ENCODE measurements at places on chromosomes 16 and 17.

GRCh38 chr16:61820398-61820797 lies 215.8 kb downstream of the CDH8 start:
- peak; percentile 32 for DNase-seq

DNA sequence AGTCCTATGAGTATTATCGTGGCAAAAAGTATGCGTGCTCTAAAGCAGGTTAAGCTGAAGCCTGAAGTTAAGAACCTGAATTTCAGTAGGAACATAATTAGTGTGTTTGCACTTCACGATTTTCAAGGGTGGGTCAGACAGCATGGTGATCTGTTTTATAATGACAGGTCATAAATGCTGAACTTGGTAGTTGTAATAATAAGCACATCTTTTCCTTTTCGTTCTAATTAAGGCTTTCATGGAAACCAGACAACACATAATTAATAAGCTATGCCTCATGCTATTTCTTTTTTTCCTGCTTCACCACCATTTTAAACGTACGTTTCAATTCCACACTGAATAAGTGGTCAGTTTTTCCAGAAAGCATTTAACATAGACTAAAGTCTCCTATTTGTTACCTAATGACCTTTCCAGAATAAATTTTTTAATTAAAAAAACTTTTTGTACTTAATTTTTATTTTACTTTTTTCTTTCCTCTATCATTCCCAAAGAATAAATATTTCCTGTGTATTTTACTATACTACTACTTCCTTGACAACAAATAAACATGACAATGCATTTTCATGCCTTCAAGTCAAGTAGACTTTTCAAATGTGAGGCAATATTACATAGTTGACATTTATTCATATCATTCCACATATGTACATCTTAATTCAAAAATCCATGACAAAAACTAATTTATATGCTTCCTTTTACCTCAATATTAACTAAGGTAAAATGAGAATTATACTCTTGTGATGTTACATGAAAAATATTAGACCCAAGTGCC lies 22.4 kb downstream of the CMC2 start:
- DNase-seq = no peak

- no peak for DNase-seq
Measured at GRCh38 chr17:27555339-27555738, 75.6 kb upstream of the LGALS9 start.

DNA sequence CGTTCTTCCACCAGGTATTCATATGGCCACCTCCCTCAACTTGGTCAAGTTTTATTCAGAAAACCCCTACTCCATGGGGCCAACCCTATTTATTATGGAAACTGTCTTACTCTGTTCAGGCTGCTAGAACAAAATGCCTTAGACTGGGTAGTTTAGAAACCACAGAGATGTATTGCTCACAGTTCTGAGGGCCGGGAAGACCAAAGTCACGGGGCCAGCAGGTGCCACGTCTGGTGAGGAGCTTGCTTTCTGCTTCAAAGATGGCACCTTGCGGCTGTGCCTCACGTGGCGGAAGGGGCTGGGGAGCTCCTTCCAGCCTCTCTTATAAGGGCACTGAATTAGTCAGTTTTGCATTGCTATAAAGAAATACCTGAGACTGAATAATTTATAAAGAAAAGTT lies 74.3 kb downstream of the AXIN2 start:
- no peak for DNase-seq

DNA sequence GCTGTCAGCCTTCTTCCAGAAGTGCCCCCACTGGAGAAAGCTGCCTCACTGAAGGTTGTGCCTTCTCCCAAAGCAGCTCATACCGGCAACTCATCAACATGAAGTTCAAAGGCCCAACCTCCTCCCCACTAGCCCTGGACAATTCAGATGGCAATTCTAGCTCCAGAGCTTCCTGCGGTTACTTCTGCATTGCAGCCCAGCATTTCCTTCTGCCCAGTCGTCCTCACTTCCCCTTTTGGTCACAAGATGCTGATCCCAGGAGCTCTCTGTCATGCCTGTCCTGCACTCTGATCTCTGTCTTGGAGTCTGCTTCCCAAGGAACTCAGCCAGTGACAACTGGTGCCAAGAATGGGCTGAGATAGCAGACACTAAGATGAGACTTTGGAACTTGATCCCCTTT lies 178.2 kb upstream of the SOX9 start:
- DNase-seq = no peak

DNA sequence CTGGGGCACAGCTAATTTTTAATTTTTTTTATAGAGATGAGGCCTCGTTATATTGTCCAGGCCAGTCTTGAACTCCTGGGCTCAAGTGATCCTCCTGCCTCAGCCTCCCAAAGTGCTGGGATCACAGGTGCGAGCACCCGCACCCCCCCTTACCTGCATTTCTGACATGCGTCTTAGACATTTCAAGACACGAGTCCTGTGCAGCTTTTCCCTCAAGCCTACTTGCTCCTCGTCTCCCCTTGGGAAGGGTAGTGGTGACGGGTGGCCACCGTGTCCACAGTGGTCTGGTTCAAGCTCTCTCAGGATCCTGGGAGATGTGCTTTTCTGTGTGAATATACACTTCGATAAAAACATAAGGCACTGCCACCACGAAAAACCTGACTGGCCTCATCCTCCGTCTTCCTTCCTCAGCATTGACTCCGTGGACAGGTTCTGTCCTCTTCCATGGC lies 9.6 kb downstream of the CANT1 start:
- DNase-seq = no peak

- no peak for DNase-seq
Measured at GRCh38 chr17:1583556-1583955, 21.0 kb upstream of the PITPNA start.

GRCh38 chr17:68973098-68973846 lies 18.1 kb upstream of the ABCA8 start:
- DNase-seq = no peak

- no peak for DNase-seq
Measured at GRCh38 chr16:29156511-29156910, 171.7 kb downstream of the LAT start.

GRCh38 chr17:50134206-50135110 lies 4.5 kb upstream of the SAMD14 start:
- DNase-seq = no peak

- DNase-seq = no peak
Measured at GRCh38 chr17:49061524-49061943, 64.3 kb downstream of the IGF2BP1 start.

GRCh38 chr16:27712251-27712711 lies 162.3 kb downstream of the KATNIP start:
- DNase-seq = no peak

GRCh38 chr17:42704490-42704836 lies 22.1 kb downstream of the CNTNAP1 start:
- no peak for DNase-seq

- DNase-seq = peak; percentile 19
Measured at GRCh38 chr16:53219795-53220454, 165.1 kb downstream of the CHD9 start.

- no peak for DNase-seq
Measured at GRCh38 chr16:66204756-66205155, 161.7 kb upstream of the CDH5 start.

GRCh38 chr16:2056681-2057407 lies 9.1 kb downstream of the TSC2 start:
- no peak for DNase-seq

GRCh38 chr16:66133643-66134338 lies 232.7 kb upstream of the CDH5 start:
- DNase-seq = no peak

GRCh38 chr16:1331712-1332617 lies 1.5 kb upstream of the BAIAP3 start:
- DNase-seq = no peak

DNA sequence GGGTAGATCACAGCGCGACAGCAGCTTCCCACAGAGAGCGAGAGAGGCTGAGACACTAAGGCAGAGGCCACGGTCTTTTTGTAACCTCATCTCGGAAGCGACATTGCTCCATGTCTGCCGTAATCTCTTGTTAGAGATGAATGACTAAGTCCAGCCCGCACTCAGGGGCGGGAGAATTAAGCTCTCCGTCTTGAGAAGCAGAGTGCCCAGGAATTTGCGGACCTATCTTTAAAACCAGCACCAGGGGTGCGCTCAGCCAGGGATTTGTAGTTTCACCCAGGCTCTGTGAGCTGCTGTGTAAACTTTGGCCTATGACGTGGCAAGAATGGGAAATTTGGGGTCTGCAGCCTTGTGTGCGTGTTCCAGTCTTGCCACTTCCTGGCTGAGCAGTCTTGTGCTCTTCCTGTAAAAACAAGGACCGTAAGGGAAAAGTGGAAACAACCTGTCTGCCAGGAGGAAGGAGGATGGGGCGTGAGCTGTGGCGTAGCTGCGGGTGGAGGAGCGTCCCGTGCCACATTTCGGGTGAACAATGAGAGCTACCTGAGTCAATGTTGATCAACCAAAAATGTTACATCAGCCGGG lies 16.0 kb upstream of the JPH3 start:
- no peak for DNase-seq

DNA sequence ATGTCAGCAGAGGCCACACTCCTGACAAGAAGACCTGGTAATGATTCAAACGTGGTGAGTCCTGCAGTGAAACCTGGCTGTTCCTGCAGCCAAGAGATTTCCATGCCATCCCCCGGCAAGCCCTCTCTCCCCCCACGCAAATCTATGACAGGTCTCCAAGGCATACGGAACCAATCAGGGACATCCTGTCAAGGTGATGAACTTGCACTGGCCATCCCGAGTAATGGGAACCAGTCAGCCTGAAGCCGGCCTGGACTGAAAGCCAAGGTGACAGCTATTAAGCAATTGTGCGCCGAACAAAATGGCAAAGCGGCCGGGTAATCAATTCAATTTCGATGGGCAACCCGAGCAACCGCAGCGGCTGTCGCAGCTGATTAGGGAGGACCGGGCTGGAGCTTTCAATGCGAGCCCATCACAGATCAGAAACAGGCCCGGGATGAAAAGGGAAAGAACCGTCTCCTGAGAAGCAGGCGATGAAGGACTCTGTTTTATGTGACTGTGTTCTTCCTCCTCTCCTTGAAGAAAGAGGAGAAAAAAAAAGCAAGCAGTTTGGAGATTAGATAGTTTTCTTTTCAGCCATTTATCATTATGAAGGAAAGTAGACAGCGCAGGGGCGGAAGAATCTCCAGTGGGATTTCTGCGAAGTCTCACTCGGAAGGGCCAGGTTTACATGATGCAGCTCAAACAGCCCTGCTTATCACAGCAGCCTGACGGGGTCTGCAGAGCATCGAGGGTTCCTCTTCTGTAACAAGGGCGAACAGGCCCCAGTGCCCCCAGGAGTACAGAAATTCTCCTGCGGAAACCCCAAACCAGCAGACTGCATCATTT lies 35.2 kb downstream of the TBX4 start:
- DNase-seq = no peak

- DNase-seq = no peak
Measured at GRCh38 chr16:87542531-87543102, 49.8 kb upstream of the ZCCHC14 start.

DNA sequence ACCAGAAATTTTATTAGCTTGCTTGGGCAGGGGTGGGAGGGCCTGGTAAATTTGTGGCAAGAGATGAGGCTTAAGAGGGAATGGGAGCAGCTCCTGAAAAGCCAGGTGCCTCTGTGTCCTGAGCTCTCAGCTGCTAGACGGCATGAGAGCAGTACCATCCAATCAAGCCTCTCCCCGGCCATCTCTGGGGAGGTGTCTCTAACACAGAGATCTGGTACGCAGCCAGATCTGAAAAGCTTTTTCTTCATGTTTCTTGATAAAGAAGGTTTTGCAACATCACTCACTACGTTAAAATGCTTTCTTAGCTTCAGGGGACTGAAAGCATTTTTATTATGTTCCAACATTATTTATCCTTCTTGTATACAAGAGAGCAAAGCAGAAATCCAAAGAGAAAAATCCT lies 488.2 kb downstream of the RBFOX1 start:
- DNase-seq = no peak

DNA sequence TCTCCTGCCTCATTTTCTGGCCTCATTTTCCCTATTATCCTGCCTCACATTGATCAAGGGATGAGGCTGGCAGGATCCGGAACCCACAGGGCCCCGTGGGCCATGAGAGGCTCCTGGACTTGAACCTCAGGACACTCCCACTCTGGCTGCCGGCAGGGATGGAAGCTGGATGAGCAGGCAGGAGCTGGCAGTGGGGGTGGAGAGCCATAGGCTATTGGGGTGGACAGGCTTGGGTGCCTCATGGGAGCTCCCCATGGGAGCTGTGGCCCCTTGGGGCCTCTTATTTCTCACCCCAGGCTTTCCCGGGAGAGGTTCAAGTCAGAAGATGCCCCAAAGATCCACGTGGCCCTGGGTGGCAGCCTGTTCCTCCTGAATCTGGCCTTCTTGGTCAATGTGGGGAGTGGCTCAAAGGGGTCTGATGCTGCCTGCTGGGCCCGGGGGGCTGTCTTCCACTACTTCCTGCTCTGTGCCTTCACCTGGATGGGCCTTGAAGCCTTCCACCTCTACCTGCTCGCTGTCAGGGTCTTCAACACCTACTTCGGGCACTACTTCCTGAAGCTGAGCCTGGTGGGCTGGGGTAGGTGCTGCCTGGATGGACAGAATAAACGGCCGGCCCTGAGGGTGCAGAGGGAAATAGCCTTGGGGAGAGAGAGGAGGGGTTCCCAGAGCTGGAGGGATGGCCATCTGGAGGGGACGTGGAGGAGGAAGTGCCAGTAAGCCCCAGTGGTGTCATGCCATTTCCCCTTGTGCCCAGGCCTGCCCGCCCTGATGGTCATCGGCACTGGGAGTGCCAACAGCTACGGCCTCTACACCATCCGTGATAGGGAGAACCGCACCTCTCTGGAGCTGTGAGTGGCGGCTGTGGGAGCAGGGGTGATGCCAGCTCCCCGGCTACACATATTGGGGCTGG lies 10.7 kb upstream of the DRC7 start:
- DNase-seq = no peak

- no peak for DNase-seq
Measured at GRCh38 chr16:14564861-14565687, 65.0 kb downstream of the PARN start.

GRCh38 chr17:6313835-6314234 lies 121.1 kb downstream of the AIPL1 start:
- no peak for DNase-seq

DNA sequence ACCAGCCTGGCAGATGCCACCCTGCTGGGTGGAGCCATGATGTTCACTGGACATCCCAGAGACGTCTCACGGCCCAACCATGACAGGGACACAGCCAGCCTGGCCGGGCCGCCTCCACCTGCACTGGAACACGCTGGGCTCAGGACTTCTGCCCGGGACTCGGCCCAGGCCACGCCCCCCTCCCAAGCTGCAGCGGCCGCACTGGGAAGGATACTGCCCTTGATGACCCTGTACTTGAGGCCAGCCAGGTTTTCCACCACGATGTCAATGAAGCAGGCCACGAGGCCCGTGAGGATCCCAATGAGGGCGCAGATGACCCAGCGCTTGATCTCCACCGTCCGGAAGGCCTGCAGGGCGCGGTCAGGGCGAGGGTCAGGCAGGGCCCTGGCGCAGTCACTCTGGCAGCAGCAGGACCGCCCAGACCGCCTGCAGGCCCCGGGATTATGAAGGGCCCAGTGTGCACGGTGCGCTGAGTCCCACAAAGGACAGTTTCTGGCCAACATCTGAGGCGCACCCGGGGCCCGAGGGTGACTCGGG lies 14.2 kb downstream of the CLCN7 start:
- DNase-seq = no peak

- DNase-seq = peak; percentile 98
Measured at GRCh38 chr17:8922451-8922850, 43.1 kb downstream of the PIK3R5 start.

- DNase-seq = no peak
Measured at GRCh38 chr16:3183445-3184139, 4.4 kb upstream of the OR1F1 start.

Measured in HS-5 (cell line).